ENCODE measurements at places on chromosomes 12 and 14.

DNA sequence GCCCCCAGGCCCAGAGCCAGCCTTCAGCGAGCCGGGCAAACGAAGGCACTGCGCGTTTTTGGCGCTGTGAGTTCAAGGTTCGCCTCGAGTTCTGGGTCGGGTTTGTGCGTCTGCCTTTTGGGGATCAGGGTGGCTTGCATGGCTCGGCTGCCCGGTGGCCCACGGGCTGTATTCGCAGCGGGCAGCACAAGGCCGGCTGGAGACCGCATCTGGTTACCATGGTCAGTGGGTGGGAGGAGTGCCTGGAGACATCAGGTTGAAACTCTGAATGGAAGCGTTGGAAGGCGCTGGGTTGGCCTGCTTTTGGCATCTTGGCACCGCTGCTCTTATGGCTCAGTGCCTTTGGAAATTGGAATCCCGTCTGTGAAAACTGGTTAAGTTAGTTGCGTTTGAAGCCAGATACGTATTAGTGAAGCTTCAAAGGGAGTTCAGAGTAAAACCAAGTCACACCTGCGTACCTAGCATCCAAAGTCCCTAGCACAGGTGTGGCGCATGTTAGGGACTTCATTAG, 50.9 kb downstream of the SNAPC1 start:
- DNase-seq, result no peak

DNA sequence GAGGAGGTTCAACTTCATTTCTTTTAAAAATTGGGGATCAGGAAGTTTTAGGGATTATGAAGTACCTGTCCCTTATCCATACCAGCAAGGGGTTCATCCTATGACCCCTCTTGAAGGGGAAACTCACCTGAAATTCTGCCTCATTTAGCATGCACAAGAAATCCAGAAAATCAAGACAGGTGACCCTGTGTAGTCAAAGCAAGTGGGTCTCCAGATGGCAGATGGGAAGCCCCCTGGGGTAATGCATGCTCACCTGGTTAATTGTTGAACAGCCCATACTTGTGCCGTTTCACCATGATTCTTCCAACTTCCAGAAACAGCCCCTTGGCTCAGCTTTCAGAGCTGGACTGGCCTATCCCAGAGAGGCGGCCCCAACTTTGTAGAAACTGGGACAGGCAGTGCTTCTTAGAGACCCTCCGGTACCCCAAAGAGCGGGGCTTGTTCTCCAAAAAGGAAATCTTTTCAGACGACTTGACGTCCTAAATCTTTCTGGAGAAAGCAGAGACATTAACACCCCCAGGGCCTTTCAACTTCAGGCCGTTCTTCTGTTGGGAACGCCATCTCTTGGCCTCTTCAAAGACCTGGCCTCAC, 66.3 kb upstream of the ESRRB start:
- DNase-seq, result no peak

DNA sequence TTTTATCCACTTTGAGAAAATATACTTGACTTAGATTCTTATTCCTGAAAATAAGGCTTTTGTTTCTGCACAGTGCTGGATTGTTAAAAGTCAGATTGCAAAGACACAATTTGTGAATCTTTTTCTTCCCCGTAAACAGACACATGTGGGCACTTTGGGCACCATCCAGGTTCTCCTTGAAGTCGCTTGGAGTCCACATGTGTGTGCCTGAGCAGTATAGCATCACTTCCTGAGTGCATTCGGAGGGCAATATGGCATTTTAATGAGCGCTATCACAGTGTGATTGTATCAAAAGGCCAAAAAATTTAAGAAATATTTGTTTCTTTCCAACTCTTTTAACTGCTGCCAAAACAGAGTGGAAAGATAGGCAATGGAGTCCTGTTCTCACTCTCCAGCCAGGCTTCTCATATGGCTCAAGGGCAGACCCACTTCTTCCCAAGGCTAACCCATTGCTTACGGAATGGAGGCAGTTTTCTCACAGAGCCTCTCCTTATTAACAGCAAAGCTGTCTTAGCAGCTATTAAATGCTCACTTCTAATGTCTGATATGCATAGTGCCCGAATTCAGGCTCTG, 397.1 kb downstream of the EGLN3 start:
- no peak for DNase-seq

DNA sequence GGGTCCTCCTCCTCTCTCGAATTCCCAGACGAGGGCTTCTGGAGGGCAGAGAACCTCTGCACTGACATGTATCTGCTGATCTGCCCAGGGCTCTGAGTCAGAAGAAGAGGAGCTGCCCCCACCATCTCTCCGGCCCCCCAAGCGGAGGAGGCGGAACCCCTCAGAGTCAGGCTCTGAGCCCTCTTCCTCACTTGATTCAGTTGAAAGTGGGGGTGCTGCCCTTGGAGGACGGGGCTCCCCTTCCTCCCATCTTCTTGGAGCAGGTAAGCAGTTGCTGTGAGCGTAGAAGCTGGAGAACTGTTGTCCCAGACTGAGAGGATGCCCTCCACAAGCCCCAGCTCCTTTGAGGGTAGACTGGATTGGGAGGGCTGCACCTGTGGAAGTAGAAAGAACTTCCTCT, 19.8 kb downstream of the PRPF40B start:
- DNase-seq, result no peak

- no peak for DNase-seq
These were observed 24.7 kb upstream of the DNAAF2 start for GRCh38 chr14:49659526-49660455.

GRCh38 chr12:9702255-9702654, 30.6 kb downstream of the CLECL1 start:
- DNase-seq, result no peak

DNA sequence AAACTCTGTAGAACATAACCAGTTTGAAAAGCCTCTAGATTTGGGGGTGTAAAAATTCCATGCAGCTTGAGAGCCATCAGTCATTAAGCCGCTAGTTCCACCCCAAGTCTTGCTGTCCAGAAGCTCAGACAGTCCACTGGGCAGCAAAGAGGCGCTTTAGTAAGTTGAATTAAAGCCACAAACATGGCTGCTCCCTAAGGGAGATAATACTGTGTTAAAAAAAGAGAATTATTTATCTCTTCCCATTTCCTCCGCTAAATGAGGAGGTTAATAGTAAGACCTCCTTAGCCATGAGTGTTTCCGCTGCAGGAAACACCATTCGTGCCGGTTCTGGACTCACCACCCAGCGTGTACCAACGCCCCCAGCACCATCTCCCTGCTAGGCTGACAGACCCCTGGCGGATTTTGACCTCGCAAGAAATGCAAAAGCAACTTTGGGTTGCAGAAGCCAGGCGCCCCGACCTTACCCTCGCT, 536 bp downstream of the TM7SF3 start:
- DNase-seq, result no peak

Measured in nephron progenitor cell (in vitro differentiated cells).